NCI-H748 treated with DMSO at 0.1 percent for 48 hours (cell line): ENCODE measurements at places on chromosomes 12 and 14.

DNA sequence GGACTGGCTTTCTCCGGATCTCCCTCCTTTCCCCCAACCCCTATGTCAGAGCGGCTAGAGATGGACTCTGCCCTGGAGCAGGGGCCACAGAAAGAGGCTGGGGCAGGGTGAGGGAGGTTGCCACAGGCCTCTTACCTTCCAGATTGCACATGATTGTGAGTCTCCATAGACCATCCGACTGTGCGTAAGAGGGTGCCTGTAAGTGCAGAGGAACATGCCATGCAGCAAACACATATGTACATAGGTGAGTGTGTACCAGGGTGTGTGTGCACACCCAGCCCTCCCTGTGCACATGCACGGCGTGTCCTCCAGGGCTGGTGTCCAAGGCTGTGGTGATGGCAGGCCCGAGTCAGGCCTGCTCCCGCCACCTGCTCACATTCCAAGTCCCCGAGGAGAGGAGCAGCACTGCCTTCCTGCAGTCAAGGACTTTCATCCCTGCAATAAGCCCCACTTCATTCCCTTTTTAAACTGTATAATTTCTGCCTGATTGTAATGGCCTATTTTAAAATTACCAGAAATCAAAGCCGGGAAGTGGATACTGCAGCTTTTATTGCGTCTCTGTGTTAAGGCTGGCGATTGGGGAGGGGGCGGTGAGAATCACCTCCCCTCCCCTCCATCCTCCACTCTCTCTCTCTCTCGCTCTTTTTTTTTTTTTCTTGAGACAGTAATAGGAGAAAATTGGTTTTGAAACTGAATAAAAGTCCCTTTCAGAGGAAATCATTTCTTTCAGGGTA, 28.5 kb downstream of the FAM222A start:
- DNase-seq, result no peak

DNA sequence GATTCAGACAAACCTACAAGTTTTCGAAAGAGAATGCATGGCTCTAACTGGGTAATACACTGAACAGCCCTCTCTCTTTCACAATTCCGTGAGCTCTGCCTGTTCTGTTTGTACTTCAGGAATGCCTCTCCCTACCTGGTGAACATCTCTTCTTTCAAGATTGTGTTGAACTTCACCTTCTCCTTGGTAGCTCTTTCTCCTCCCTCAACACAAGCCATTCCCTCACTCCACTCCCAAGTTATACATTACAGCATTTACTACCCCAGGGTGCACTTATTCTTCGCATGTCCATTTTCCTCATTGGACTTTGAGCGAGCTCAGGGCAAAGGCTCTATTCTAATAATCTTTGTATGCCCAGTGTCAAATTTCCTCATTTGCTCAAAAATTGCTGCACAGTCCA, 28.3 kb downstream of the NRDE2 start:
- no peak for DNase-seq

- no peak for DNase-seq
Measured at GRCh38 chr12:105223352-105223845, 12.6 kb downstream of the APPL2 start.

GRCh38 chr12:9244894-9245293, 36.7 kb upstream of the PZP start:
- no peak for DNase-seq

- peak; percentile 54 for DNase-seq
Measured at GRCh38 chr12:54439521-54440255, 20.6 kb upstream of the ITGA5 start.

GRCh38 chr12:117836999-117837736, 131.6 kb downstream of the KSR2 start:
- peak; percentile 45 for DNase-seq

DNA sequence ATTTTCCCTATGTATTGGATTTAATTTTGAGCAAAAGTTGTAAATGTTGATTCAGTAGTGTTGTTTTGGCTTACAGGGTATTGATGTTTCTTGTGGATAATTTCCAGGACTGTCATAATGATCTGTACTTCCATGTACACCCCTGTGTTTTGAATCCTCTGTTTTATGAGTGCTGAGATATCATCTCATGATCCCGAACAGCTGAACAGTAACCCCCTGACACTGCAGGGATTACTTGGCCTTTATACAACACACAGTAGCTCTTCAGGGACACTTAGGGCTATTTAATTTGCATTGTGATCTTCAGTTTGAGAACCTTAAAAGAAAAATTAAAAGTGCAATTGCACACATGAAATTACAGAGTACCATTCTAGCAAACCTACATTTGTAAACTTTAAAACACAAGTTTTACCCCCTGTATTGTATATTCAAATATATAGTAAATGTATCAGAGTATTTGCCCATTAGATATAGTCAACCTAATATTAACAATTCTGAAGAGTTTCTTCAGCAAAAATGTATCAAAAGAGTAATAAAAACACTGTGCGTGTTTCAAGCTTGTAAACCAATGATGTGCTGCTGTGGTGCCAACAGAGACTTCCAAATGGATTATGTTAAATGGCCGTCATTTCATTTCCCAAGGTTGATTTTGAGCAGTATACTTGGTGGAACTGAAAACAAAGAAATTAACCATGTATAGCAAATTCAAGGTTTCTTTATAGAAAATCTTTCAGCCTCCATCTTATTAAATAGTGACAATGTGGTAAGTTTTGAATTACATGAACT, 27.9 kb upstream of the MYF6 start:
- no peak for DNase-seq

DNA sequence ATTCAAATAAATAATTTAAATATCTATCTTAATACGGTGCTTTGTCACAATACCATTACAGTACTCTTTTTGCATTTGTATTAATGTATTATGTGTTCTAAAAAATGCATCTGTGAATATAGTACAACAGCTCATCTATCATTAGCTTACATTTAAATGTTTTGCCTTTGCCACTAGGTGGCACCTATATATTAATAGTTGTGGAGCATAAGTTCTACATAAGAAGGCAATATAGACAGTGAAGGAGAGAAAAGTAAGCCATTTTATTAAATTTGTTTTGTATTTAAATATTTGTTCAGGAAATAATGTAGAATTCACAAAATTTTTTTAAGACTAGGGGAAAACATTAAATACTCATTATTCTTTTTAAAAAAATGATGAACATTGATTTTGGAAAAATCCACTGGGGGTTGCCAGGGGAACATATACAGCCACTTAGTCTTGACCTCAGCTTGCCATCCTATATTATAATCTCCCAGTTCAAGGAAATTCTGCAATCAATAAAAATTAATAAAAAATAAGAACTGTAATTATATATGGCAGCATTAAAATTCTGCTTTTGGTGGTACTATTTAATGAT, 9.8 kb downstream of the CCER1 start:
- DNase-seq, result peak; percentile 28

DNA sequence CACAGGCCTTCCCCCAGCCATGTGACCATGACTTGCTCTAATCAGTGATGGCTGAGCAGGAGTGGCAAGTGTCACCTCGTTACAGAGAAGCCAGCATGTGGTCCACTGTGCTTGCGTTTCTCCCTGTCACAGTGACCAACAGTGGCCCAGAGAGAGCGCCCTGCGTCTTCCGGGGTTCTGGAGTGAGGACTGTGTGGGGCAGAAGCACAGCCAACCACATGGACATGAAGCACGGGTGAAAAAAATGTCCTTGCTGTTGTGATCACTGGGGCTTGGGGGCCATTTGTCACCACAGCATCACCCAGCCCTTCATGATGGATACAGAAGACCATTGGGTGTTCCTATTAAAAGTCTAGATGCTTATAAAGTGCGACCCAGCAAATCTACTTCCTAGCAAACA, 174.6 kb upstream of the C14orf180 start:
- DNase-seq, result no peak

DNA sequence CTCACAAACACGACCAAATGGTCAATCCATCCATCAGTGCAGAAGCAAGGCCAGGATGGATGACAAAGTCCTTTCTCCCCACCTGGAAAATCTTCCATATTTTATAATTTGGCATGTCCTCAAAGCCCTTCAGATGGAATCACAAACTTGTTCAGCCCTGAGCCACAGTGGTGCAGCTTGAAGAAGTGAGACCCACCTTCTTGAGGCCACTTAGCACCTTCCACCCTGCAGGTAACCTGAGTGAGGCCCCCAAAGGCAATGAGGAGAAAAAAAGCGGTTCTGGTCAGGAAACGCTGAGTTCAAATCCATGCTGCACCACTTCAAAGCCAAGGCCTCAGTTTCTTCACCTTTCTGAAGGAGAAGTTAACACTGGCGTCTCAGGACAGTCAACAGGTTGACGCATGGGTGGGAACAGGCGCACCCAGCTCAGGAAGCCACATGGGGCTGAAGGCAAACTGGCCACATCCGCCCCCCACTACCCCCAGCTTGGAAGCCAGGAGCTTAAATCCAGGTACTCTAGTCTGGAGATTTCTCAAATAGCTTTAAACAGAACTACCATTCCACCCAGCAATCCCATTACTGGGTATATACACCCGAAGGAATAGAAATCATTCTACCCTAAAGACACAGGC, 320.4 kb downstream of the BCL11B start:
- DNase-seq, result no peak

DNA sequence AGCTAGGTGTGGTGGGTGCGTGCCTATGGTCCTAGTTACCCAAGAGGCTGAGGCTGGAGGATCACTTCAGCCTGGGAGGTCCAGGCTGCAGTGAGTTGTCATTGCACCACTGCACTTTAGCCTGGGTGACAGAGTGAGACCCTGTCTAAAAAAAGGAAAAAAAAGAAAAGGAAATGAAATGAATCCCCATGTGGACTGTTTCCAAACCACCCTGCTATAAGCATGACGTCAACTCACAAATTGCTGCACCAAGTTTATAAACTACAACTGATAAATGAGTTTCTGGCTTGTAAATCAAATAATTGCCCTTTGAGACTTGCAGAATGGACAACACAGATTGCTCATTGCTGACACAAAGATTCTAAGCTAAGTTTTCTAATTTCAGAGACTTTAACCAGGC, 51.0 kb upstream of the STK38L start:
- DNase-seq, result no peak

GRCh38 chr12:57546438-57547287, at the start of gene DCTN2:
Gene DCTN2, minus strand, starts transcription at chr12:57547192. Its CDS starts 129 bp downstream, at chr12:57547063.
- DNase-seq, result peak; percentile 98

- no peak for DNase-seq
Measured at GRCh38 chr12:101850199-101850598, 19.4 kb upstream of the GNPTAB start.

DNA sequence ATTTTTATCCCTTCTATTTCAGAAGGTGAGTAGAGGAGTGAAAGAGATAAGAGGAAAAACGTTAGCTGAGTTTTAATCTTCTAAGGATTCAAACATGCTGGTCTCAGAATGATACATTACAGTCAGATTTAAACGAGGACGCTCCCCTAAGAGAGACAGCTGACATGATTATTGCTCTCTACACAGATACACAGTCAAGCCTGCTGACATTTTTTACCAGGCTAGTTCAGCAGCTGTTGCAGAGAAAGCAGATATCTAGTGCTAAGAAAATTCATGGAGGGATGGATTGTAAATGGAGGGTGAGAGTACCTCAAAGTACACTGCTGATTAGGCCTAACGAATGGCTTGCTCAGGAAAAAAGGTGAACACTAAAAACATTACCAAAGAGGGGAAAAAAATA, 31.9 kb upstream of the SOS2 start:
- no peak for DNase-seq

DNA sequence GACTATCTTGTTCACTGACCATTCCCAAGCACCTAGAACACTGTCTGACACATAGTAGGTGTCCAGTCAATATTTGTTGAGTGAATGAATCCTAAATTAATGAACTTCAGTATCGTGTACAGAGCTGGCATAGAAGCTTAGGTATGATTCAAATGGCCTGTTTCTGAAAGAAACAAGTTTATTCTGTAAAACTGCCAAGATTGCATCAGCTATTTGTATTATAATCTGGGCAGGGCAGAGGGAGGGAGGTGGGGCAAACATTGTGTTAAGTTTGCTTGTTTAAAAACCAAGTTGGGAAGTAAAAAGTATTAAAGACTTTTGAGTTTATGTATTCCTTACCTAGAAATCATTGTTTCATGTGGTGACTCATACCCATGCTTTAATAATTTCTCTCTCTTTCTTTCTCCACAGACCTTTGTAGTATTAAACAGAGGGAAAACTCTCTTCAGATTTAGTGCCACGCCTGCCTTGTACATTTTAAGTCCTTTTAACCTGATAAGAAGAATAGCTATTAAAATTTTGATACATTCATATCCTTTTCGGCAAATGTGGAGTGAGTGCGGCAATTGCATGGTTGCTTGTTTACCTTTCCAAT, 92.8 kb downstream of the SCN8A start:
- DNase-seq, result no peak
